ENCODE measurements at places on chromosomes 4 and X.

GRCh38 chrX:153981231-153981630, 8.7 kb downstream of the TMEM187 start:
- DNase-seq, result no peak

- DNase-seq, result no peak
These were observed 8.1 kb upstream of the RPGR start for GRCh38 chrX:38335382-38335781.

GRCh38 chr4:40719008-40719623, 30.6 kb upstream of the NSUN7 start:
- DNase-seq, result no peak

GRCh38 chr4:531721-532565, 32.9 kb downstream of the PIGG start:
- no peak for DNase-seq

DNA sequence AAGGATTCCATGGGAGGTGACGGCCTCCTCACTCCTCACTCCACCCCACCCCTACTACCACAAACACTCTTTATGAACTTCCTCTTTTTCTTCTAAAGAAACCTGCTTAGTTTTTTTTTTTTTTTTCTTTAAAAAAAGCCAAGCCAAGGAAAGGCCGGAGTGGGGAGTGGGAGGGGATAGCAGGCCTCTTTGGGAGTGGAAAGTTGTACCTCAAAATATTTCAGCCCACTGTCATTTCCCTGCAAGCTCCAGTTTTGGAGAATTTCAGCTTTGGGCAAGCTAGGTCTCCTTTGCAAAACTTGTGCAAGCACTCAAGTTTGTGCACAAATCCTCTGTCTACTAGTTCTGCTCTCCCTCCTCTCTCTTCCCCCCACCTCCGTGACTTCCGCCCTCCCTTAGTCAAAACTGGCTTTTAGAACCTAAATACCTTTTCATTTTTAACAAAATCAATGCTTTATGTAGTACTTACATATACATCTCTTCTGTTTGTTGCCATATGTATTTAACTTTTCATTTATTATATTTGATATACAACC, 512 bp upstream of the ANTXR2 start:
- no peak for DNase-seq

GRCh38 chr4:16082426-16083240, 1.2 kb downstream of the PROM1 start:
- peak; percentile 62 for DNase-seq

GRCh38 chrX:40012039-40012867, 85.5 kb downstream of the BCOR start:
- peak; percentile 34 for DNase-seq

DNA sequence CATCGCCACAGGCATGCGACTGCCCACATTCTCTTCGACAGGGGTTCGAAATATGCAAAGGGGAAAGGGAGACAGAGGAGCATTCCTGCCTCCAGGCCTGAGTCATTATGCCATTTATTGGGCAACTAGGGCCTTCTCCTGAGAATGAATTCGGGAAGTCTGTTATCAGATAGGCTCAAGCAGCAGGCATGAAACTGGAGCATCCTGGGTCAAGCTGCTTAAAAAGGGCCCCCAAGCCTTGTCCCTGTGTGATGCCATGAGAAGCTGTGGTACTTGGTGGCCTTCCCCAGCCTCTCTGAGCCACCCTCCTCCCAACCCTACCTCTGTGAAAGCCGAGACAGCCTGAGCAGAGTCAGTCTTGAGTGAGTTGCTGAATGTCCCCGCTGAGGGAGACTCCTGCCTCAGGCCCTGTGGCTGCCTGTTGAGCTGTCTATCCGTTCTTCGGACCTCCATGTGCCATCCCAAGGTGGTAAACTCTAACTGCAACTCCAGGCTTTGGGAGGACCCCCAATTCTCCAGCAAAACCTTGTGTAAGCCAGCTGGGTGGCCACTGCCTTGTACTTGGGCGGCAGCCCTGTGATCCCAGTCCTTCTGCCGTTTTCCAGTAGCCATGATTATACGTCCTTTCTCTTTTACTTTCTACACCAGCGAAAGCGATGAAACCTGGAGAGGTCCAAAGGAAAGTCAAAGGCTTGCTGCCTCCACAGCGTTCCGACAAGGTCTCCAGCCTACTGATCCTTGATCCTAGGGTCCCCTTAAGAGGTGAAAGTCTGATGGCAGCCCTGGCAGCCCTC, 37.7 kb downstream of the NBDY start:
- DNase-seq, result no peak

DNA sequence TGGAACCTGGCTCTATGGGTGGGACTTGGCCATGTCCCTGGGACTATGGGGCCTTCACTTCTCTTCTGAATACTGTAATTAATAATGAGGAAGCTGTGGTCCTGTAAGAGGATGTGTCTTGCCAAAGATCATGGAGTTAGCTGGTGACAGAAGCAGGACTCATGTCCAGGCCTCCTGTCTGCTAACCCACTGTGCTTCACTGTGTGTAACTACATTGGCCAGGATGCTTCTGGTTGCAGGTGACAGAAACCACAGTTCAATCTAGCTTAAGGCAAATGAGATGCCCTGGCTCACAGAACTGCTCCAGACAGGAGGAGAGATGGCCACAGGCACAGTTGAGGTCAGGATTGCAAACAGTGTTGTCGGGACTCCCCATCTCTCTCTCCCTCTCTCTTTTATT, 3.1 kb downstream of the MTMR1 start:
- DNase-seq, result no peak

- no peak for DNase-seq
These were observed 6.8 kb upstream of the ACSL4 start for GRCh38 chrX:109739625-109740432.

GRCh38 chr4:60812811-60813210, 387.3 kb upstream of the ADGRL3 start:
- no peak for DNase-seq

DNA sequence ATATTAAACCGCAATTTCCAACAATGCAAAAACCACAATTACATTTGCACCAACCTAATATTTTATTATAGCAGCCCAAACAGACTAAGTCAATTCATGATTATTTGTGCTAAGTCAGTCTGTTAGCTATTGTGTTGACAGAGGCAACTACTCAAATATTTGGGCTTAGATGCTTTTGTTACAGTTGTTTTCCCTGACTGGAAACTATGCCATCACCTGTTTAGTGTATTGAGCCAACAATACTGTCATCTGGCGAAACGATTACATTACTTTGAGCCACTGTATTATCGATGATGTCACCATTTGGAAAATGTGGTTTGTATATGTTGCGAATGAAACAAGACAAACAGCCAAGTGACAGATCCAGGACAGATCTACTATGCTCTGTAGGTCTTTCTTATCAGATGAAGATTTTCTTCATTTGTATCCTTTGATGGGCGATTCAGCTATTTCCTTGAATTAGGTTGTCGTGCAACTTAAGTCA, 38.7 kb upstream of the INTS6L start:
- no peak for DNase-seq

DNA sequence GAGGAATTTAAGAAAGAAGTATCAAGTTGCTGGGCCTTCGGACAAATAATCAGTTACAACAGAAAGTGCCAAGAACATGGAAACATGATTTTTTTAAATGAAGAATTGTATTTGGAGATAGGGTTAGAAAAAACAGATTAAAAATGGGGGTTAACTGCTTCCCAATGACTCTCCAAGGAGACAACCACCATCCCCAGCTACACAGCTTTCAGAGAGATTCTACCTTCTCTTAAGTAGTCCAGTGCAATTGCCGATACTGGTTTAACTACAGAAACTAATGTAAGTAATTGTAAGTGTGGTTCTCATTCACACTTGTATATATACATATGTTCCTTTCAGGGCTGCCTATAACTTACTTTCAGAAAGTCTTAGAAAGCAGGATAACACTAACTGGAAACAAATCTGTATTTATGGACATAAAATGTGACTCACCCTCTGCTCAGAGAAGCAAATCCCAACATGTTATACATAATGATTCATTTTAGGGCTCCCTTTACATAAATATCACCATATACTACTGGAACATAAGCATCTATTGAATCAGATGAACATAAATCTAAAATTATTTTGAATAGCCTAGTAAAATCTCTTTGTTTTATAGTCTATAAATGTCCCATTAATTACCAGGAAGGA, 248.9 kb upstream of the UGT8 start:
- DNase-seq, result no peak

- DNase-seq, result peak; percentile 2
These were observed 172.8 kb upstream of the APOOL start for GRCh38 chrX:84830836-84831235.

DNA sequence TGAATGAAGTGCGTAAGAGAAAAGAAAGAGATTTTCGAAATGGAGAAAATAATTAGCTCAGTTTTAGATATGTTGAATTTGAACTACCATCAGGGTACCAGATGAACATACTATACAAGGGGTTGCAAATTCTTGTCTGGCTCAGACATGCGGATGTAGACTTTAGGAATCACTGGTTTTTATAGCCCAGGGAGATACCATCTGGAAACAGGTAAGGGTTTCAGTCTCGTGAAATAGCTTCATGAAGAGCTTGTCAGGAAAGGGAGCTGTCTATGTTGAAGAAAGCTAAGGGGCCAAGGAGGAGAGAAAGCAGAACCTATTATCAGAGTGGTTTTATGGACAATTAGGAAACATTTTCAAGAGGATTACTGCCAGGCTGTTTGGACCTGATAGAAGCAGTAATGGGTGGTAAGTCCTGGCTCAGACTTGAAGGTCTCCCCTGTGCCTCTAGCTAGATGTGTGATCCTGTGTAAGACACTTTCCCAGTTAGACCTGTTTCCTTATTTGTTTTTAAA, 6.7 kb downstream of the RAB9A start:
- no peak for DNase-seq

DNA sequence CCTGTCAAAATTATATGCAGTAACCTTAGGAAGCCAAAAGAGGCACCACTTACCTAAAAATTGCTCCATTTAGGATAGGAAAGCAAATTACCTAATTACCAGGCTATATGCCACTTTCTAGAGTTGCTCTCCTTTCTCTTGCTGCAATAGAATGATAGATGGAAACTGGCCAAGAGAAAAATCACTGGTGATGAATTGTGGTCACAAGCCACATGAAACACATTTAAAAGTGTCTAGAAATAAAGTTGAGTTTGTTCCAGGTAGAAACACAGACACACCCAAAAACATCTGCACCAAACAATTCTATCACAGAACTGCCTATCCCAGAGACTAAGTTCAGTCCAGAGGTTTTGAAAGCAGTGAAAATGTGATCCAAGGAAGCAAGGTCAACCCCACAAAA, 337.7 kb downstream of the PCDH19 start:
- DNase-seq, result no peak

GRCh38 chr4:177225605-177226004, 84.1 kb upstream of the NEIL3 start:
- DNase-seq, result no peak

- DNase-seq, result no peak
These were observed 276.6 kb downstream of the DHRSX start for GRCh38 chrX:2224161-2224560.

DNA sequence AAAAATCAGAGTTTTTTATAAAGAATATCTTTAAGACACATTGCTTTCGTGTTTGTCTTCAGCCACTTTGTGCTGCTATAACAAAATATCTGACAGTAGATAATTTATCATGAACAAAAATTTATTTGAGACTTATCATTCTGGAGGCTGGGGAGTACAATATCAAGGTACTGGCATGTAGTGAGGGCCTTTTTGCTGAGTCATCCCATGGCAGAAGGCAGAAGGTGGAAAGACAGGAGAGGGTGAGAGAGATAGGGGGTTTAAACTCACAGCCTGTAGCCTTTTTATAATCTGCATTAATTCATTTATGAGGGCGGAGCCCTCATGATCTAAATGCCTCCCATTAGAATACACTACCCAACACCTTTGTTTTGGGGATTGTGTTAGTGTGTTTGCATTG, 431.2 kb upstream of the FAM47C start:
- DNase-seq, result no peak

DNA sequence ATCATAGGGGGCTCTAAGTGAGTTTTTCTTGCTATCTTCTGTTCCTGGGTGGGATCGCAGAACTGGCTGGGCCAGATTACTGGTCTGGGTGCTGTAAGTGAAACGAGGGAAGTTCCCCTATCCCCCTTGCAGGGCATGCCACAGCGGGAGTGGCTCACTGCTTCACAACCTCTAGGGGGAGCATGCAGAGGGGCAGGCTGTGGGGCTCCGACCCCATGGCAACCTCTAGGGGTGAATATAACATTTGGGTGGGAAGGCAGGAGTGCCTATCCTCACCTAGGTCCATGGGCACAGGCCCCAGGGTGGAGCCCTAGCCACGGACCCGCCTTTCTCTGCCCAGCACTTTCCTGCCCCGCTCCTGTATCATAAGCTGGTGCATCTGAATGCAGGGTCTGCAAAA, 1.7 kb upstream of the RRAGB start:
- no peak for DNase-seq

DNA sequence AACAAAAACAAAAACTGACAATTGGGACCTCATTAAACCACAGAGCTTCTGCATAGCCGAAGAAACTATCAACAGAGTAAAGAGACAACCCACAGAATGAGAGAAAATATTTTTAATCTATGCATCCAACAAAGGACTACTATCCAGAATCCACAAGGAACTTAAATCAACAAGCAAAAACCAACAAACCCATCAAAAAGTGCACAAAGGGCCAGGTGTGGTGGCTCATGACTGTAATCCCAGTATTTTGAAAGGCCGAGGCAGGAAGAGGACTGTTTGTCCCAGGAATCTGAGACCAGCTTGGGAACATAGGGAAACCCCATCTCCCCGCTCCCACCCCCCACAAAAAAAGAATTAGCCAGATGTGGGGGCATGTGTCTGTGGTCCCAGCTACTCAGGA, 10.7 kb downstream of the C4orf51 start:
- DNase-seq, result no peak

DNA sequence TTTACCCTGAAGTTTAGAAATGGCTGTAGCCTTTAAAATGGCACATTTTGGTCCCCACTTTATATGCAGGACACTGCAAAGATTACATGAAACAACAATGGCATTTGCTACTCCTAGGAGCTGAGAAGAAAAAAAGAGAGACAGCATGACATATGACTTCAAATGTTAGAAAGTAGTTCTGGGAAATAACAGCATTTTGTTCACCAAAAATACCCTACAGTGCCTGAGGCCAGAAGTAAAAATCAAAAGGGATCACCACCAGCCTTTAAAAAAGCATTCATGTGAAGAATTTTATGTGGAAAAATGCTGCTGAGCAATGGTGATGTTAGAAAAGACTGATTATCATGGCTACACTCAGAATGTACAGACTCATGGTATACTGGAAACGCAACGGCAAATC, 110.0 kb downstream of the DTHD1 start:
- no peak for DNase-seq

DNA sequence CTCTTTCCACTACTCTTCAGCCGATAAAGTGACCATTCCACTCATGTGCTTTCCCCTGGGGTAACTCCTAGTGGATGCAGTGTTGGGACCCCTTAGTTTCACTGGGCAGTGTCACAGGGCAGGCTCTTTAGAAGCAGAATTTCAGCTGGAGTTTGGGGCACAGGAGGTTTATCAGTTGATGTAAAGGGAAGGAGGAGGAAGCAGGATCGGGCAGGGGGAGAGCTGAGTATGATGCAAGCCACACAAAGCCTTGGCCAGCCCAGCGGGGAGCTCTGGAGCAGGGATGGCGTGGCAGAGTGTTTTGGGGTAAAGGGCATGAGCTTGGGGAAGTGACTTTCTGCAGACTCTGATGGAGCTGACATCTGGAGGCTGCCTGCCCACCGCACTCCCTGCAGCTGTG, 19.3 kb downstream of the WDR13 start:
- no peak for DNase-seq

Measured in right lung (tissue), 10 donors.